ENCODE measurements at places on chromosomes 6 and 20. TPM values are rescaled to one million over a fixed set of nuclear protein-coding genes. Genes with fewer than 3 reads are reported as not detected.

DNA sequence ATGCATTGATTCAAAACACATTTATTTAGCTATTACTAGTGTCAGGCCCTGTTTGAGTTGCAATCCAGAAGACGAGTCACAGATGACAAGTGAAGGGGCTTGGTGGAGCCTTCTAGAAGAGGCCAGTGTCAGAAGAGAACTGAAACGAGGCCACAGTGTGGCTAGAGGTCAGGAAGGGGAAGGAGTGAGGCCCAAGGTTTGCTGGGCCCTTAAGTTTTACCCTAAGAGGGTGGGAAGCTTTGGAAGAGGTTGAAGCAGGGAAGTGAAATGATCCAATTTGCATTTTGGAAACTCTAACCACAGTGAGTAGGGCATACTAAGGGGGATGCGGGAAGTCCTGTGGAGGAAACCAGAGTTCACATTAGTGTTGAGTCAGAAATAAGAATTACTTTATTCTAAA, 25.0 kb downstream of the TTK start:
- DNase-seq, result no peak

DNA sequence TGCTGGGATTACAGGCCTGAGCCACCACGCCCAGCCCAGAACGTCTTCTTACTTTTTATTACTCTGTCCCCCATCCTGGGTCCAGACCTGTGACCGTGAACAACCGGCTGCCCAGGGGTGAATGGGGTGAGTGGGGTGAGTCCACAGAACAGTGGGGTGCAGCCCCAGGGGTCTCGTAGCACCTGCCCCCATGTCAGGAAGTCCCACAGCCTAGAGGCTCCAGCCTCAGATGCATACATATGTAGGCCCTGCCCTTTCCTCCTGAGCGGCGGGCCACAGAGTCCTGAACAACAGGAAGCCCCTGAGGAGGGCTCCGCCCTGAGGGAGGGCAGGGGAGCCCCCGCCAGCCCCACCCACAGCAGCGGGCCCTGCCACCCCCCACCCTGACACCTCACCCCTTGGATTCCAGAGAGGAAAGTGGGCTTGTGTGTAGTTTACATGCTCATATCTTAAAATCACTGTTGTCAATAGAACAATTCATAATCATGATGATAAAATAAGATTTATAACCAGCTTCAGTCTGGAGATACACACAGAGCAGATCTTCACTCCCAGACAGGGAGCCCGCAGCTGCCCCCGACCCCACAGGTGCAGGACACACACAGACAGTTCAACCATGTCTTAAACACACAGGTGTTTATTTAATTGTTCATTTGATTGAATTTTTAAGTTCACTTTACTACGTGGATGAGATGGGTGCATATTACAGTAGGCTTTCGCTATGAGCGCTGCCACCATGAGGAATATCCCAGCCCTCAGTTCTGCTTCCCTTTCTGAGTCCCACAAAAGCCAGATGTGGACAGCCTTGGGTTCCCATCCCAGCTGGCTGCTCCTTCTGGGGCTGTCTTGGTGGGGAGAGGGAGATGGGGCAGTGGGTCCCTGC, 12.4 kb upstream of the GMEB2 start:
- DNase-seq, result no peak

DNA sequence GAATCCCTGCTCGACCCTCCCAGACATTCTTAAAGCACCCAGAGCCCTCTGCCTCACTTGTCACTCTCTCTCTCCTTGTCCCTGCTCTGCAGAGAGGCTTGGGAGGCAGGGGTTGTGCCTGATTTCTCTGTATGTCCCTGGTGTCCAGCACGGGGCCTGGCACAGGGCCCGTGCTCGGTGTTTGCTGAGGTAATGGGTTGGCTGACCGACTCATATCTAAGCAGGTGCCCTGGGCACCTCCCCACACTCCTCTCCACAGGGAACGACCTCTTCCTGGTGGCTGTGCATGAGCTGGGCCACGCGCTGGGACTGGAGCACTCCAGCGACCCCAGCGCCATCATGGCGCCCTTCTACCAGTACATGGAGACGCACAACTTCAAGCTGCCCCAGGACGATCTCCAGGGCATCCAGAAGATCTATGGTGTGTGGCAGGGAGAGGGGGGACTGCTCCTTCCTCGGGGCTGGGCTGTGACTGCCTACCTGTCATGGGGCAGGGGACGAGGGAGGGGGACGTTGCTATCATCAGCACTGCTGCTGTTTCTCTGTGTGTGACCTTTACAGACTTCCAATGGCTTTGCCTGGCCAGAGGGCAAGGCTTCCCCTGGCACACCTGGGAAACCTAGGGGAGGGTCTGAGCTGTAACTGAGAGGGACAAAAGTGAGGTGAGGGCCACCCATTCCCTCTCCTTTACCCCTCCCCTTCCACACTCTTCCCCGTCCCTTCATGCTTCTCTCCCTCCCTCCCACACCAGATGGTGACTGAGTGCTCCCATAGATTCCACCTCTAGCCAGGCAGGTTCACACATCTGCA, 14.2 kb downstream of the MMP24OS start:
- no peak for DNase-seq

- DNase-seq, result no peak
Measured at GRCh38 chr6:150646228-150646627, 46.5 kb downstream of the PLEKHG1 start.

GRCh38 chr20:46025376-46025783, 3.6 kb upstream of the SLC12A5 start:
- no peak for DNase-seq

The TSPO2 gene
- total RNA-seq, result not detected

The FAM162B gene
- total RNA-seq, result 1.1 TPM

DNA sequence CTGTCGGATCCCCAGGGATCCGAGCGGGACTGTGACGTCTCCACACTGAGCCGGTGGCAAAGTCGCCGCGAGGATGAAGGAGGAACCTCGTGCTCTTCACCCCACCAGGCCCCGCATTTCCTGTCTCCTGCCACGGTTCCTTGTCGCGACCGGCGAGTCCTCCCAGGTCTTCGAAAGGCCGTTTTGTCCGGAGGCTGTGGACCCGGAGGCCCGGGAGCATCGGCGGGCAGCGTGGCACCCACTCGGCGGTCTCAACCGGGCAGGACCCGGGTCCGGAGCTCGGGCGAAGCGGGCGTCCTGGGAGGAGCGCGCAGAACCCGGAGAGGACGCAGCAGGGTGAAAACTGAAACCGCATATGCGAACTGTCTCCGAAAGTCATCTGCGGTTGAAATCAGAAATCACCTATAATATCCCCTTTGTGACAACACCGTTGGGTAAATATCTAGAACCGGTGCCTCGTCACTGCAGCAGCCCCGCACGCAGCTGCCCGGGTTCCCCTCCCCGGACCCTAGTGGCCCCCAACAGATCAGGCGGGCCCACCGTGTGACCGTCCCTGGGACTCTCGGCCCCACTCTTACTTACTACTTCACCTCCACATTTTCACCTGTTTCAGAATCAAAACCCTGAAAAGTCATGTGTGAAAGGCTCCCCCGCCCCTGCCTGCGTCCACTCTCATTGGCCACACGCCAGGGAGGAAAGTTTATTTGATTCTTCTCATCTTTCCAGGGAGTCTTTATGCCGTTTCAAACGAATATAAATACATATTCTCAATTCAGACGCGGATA, 3.1 kb upstream of the ULBP2 start:
- DNase-seq, result no peak

The BICRAL gene
- total RNA-seq, result 12.7 TPM

DNA sequence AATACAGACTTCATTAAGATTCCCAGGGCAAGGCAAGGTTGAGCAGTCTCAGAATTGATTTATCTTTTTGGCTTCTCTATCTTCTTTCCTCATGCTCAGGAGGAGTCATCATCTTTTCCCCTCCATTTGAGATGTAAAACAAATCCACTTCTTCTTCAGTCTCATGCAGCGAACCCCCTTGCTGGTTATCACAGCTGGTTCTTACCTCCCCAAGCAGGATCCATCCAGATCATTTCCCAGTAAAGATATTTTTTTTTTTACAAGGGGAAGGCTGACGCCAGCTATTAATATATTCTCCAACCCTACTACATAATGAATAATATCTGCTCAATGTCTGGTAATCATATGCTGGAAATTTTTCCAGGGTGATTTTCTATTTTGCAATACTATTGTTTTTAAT, 508.9 kb upstream of the NOX3 start:
- no peak for DNase-seq

The RSPH4A gene
- total RNA-seq, result 0.78 TPM

DNA sequence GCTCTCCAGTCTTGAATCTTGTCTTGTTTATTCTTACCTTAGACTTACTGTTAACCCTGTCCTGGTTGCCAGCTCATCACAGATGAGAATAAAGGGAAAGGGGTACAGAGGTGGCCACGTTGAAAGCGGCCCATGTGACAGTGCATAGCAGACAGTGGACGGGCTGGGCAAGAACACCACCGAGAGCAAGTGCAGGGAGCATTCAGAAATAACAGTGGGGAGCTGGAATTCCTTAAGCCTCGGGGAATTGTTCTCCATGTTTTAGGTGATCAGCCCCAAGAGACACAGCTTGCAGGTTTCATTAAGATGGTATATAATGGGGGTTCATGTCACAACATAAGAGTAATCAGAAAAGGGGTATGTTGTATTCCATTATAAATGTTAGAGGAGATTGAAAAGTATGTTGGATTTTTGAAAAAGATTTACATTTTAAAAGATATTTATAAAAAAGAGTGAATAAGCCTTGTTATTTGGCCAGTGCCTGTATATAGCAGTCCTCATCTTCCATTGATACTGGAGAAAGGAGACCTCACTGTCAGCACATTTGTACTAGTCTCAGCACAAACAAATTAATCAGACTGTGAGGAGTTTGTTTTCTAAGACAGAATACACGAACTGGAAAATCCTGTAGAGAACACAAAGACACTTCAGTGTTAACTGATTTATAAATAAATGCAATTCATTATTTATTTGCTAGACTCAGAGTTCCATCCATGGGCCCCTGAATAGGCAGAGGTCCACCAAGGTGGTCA, 35.4 kb downstream of the VAPB start:
- no peak for DNase-seq

DNA sequence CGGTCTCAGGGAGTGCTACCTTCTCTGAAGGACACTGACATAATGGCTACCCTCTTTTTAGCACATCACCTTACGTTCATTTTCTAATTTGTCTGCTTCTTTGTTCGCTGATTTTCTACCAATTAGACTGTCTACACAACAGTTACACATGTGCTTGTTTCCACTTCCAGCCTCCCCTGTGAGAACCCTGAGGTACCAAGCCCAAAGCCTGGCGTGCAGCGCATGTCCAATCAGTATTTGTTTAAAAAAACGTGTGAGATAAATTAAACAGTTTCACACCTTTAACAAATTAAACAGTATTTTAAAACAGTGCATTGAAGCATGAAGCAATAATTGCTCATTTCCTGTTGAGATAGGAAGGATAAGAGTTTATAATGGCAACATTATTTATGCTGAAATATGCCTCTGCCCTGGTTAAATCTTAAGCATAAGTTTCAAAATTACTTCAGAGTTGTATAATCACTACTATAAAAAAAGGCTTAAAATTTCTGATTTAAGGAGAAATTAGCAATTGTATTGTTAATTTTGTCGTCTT, 88.9 kb downstream of the MAP3K5 start:
- no peak for DNase-seq

- no peak for DNase-seq
Measured at GRCh38 chr6:89615882-89616281, 22.7 kb downstream of the LYRM2 start.

GRCh38 chr20:859751-860231, 26.3 kb downstream of the FAM110A start:
- DNase-seq, result no peak

DNA sequence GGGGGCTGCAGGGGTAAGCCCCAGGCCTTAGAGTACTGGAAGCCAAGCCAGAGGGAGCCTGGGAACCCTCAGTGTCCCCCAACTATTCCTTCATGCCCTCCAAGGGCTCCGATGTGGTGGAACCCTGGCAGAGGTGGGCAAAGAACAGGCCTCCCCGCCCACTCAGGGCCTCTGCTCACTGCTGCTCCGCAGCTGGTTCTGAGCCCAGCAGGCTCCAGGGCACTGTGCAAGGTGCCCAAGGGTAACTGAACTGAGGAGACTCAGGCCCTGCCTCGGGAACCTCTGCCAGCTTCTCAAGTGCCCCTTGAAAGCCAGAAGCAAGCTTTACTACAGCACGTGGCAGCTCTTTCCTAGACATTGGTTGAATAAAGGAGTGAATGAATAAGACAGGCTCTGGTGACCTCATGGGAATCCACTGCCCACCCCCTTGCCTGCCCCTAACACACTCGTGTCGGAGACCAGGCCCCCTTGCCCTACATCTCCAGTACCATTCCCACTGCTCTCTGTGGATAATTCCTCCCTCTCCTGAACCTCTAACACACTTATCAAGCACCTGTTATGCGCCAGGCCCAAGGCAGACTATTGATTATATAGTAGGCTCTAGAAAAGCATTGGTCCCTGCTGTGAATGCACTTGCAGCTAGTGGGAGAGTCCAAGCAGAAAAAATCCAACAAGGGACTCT, 55.0 kb downstream of the TOX2 start:
- DNase-seq, result no peak

GRCh38 chr6:76774781-76775384, 688.4 kb downstream of the HTR1B start:
- DNase-seq, result no peak

DNA sequence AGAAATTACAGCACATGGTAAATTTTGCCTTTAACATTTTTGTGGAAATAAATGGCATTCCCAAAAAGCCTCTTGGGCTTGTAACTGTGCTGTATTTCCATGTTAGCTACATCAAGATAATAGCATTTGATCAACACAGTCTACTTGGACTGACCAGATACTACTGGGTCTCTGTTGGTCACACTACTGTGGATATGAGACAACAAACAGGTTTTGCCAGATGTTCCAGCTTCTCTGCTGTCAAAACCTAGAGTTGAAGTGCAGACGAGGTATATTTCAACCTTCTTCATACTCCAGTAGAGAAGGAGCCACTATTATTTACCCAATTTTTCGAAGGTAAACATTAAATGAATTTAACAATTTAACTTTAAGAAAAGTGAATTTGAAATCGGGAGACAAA, 284.7 kb upstream of the CITED2 start:
- no peak for DNase-seq

DNA sequence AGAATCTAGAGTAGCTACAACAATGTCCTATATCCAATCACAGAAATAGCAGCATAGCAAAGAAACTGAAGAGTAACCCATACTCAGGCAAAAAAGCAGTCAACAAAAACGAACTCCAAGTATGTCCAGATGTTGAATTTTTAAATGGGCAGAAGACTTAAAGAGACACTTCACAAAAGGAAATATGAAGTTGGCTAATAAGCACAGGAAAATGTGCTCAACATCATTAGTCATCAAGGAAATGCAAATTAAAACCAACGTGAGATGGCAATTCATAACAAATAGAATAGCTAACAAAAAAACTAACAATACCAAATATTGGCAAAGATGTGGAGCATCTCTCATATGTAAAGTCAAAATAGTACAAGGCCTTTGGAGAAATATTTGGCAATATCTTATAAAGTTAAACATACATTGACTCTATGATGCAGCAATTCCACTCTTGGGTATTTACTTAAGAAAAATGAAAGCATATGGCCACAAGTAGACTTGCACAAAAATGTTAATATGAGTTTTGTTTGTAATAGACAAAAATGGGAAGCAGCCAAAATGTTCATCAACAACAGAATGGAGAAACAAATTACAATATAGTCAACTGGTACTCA, 37.7 kb downstream of the FRK start:
- no peak for DNase-seq

GRCh38 chr20:23082846-23083552, 3.1 kb downstream of the CD93 start:
- no peak for DNase-seq

GRCh38 chr6:7025861-7026260, 81.9 kb upstream of the RREB1 start:
- DNase-seq, result no peak

GRCh38 chr20:3213226-3213625, 3.9 kb downstream of the ITPA start:
- DNase-seq, result no peak

The BPIFB1 gene
- total RNA-seq, result not detected

The MOG gene
- 1.4 TPM for total RNA-seq

The BEND6 gene
- 6.6 TPM for total RNA-seq

The NKX2-2 gene
- not detected for total RNA-seq
